Activated naive CD8-positive, alpha-beta T cell treated with anti-CD3 and anti-CD28 coated beads for 36 hours (primary cell): ENCODE measurements at places on chromosomes 2 and 18. TPM values are rescaled to one million over a fixed set of nuclear protein-coding genes. Genes with fewer than 3 reads are reported as not detected.

The XIRP2 gene
- not detected for total RNA-seq

The BUB1 gene
- total RNA-seq = 75.5 TPM

The MBP gene
- 45.9 TPM for total RNA-seq

The MOCOS gene
- 0.14 TPM for total RNA-seq

The SERPINB10 gene
- total RNA-seq = 0.14 TPM

The NR4A2 gene
- total RNA-seq = 47.7 TPM

The SP140 gene
- total RNA-seq = 42.7 TPM

DNA sequence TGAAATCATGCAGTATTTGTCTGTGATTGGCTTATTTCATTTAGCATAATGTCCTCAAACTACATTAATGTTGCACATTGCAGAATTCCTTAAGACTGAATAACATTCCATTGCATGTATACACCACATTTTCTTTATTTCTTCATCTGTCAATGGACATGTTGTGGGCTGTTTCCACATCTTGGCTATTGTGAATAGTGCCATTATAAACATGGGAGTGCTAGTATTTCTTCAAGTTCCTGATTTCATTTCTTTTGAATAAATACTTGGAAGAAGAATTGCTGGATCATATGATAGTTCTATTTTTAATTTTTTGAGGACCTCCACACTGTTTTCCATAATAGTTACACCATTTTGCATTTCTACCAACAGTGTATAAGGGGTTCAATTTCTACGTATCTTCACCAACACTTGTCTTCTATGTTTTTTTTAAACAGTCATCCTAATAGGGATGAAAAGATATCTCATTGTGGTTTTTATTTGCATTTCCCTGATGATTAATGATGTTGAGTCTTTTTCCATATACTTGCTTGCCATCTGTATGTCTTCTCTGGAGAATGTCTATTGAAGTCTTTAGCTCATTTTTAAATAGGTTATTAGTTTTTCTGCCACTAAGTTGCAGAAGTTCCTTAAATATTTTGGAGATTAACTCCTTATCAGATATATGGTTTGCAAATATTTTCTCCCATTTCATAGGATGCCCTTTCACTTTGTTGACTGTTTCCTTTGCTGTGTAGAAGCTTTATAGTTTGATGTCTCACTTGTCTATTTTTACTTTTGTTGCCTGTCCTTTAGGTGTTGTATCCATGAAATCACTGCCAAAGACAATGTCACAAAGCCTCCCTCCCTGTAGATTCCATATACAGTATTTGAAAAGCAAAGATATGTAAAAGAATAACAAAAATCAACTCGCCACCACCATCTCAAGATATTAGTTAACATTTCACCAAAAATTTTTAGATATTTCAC is 14.6 kb downstream of the FBXO11 start:
- DNase-seq = no peak

DNA sequence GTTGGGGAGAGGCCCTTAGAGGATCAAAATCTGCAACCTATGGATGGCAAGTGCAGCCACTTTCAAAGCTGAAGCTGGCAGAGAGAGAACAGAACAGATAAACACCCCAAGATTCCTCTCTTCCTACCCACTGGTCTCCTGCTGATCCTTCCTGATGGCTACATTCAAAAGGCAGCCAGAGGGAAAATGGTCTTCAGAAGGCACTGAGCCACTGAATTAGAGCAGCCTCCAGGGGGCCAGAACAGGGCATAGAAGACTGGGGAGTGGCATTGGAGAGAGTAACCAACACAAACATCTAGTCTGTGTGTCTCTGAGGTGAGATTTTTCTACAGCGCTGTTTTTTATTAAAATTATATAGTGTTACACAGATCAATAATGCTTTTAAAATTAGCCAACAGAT is 432.6 kb downstream of the PARD3B start:
- DNase-seq = no peak

- DNase-seq = no peak
Observed at GRCh38 chr18:45412577-45412976, 202.7 kb upstream of the SLC14A2 start.

- no peak for DNase-seq
Observed at GRCh38 chr2:157124731-157125130, 132.8 kb upstream of the GALNT5 start.

GRCh38 chr2:41869542-41870264 is 178.1 kb upstream of the PKDCC start:
- peak; percentile 45 for DNase-seq

- DNase-seq = no peak
Observed at GRCh38 chr2:28835781-28836180, 25.1 kb downstream of the SPDYA start.

- DNase-seq = no peak
Observed at GRCh38 chr2:196159221-196159892, 12.0 kb downstream of the STK17B start.

- no peak for DNase-seq
Observed at GRCh38 chr2:167653131-167653530, 594.3 kb downstream of the STK39 start.

DNA sequence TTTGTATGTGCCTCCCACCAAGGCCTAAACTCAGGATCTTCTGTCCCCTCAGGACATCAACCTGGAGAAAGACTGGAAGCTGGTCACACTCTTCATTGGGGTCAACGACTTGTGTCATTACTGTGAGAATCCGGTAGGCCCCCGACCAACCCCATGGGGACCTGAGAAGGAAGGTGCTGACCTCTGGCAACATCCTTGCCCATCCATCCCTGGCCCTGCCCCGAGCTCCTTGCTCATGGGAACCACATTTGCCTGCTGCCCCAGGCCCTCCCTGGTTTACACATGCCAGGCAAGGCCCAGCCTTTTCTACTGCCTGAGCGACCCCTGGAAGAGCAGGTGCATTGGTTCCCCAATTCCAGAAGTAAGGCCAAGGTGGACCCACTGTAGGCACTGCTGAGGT is 125.3 kb upstream of the PPP1CB start:
- no peak for DNase-seq

GRCh38 chr18:6145645-6146306 is 250.5 kb upstream of the TMEM200C start:
- no peak for DNase-seq

DNA sequence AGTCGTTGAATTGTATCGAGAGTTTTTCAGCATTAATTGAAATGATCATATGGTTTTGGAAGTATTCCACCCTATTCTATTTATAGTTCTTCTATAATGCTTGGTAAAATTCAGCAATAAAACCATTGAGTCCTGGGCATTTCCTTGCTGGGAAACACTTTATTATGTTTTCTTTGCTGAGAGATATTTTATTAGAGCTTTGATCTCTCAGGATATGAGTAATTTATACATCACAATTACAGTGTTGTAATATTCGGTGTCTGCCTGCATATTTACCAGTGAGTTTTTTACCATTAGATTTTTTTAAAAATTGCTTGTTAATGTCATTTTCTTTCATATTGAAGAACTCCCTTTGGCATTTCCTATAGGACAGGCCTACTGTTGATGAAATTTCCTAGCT is 402.7 kb upstream of the FSIP2 start:
- no peak for DNase-seq

GRCh38 chr18:60162388-60162787 is 210.2 kb downstream of the MC4R start:
- no peak for DNase-seq

DNA sequence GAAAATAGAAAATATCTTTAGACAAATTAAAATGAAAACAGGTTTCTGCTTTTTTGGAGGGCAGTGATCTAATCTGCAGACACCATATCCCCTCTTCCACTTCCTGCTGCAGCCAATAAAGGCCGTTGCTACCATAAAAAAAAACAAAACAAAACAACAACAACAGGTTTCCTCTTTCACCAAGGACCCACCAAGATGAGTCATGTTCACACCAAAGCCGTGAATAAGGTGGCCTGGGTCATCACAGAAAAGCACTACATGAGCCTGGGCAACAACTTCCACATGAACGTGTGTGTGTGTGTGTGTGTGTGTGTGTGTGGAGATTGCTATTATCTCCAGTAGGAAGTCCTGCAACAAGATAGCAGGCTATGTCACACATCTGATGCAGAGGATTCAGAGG is 24.8 kb upstream of the TFCP2L1 start:
- DNase-seq = no peak

- DNase-seq = no peak
Observed at GRCh38 chr2:127661072-127661649, 14.2 kb downstream of the LIMS2 start.

DNA sequence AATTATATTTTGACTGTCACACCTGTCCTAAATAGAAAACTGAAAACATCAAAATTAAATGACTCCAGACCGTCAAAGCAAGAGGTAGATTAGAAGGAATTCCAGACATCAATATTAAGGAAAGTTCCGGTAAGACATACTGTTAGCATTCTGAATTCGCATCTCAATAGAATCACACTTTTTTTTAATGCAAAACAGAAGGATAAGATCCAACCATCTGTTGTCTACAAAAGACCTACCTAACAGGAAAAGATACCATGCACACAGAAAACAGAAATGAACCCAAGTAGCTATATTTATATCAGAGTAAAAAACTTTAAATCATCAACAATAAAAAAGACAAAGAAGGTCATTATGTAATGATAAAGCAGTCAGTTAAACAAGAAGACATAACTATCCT is 145.0 kb downstream of the TMX3 start:
- DNase-seq = no peak

- DNase-seq = no peak
Observed at GRCh38 chr2:41763141-41763540, 284.7 kb upstream of the PKDCC start.
